AG08396 (cell line): ENCODE measurements at places on chromosomes 2 and 18.

DNA sequence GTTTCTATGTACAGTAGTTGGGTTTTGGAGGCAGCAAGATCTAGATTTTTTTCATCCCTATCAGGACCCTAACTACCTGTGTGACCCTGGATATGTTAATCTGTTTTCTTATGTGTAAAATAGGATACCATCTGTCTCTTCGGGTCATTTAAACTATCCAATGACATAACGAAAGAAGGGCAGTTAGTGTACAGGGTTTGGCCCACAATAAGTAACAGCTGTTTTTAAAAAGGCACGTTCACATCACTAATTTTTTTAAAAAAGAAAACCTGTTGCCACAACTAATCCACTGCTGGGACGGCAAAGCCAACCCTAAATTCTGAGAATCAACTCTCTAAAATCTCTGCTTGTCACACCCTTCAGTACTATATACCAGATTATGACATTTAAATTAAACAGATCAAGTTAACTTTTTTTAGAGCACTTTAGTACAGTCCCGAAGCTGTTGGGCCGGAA, 869 bp downstream of the USP40 start:
- DNase-seq: no peak

DNA sequence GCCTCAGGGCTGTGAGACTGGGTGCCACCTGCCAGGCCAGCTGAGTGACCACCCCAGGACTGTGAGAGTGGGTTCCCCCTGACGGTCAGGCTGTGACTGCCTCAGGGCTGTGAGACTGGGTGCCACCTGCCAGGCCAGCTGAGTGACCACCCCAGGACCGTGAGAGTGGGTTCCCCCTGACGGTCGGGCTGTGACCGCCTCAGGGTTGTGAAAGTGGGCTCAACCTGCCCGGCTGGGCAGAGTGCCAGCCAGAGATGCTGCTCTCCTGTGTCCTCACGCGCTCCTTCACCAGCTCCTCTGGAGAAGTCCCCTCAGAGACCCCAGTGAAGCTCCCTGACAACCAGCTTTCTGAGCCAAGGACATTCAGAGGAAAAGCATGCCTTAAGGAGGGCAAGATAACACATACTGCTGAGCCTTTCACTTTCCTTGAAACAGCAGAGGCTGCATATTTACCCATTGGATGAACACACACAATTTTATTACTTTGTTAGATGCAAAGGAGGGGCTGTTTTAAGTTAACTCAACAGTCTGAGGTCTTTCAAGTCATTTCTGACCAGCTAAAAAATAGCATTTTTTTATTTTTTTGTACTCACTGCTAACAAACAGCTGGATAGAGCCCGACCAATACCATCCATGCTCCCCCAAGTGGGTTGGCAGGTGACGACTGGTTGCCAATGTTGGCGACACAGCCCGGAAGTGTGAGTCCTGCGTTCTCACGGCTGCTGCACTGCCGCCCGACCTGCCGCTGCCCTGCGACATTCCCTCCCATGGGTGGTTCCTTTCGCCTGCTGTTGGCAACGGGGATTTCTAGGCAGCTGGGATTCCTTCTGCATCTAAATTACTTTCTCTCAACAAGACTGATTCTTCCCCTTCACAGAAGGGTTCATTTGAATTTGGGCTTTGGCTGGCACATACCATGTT, 70.7 kb downstream of the NDUFA10 start:
- DNase-seq: no peak

GRCh38 chr2:51237626-51238271, 205.8 kb upstream of the NRXN1 start:
- no peak for DNase-seq

DNA sequence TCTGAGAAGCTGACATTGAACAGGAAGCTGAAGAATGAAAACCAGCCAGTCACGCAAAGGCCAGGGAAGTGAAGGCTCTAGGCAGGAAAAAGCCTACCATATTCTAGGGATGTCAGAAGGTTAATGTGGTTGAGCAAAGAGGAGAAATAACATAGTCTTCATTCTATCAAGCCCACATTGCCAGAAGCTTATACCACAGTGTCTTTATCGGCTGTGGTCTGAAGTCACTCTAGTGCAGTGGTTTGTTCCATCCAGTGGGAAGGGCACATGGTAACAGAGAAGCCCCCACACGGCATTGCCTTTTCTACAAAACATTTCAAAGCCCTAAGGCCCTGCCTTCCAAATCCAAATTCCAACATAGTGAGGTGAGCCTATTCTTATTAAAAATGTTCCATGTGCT, 311.3 kb downstream of the TNS1 start:
- DNase-seq: no peak

GRCh38 chr2:3076848-3077642, 300.6 kb downstream of the EIPR1 start:
- no peak for DNase-seq

DNA sequence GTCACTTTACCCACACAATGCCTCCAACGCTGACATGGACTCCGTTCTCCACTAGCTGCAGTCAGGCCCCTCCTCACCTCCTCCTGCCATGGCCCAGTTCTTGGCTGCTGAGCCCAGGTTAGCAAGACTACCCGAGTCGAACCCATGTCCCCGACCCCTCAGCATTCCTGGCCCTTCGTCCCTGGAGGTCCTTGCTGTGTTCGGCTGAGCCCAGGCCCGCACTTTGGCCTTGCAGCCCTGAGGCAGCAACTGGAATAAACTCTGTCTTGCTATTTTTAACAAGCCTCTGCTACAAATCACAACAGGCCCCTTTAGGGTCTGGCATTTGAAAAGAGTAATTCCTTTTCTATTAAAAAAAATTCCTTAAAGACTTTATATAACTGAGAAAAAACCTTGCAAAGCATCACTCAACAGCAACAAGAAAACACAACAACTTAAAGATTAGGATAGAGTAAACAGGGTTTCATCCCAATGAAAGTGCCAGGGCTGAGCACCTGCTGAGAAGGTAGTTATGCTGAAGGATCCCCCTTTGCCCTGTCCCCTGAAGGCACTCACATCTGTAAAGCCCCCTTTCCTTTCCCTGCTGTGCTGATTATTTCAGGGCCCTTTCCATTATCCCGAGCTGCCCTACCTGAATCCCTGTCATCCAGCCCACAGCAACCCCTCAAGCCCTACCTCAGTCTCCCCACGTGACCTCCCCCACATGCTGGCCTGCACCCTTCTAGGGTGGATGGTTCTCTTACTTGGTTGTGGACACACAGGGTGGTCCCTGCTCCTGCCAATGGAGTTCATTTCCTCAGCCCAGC, 120.0 kb upstream of the SNTG2 start:
- DNase-seq: no peak

- DNase-seq: no peak
Observed at GRCh38 chr2:222903234-222904220, 42.7 kb downstream of the ACSL3 start.

- DNase-seq: no peak
Observed at GRCh38 chr2:100161945-100162620, 19.7 kb upstream of the AFF3 start.

DNA sequence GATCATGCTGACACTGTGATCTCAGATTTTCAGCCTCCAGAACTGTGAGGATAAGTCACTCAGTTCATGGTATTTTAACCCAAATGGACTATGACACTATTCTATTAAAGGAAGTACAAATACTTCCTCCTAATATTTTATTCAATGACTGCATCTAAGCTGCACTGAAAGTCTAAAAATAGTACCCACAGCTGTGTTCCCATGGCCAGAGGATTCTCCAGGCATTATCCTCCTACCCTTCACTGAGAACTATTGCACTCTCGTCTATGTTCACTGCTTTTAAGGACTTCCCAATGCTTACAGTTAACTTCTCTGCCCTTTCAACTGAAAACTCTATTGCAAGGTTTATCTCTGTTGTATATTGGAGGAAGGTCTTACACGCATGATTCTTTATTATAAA, 15.2 kb downstream of the LRATD1 start:
- DNase-seq: no peak
